Activated gamma-delta T cell (primary cell): ENCODE measurements at places on chromosomes 1 and 21.

DNA sequence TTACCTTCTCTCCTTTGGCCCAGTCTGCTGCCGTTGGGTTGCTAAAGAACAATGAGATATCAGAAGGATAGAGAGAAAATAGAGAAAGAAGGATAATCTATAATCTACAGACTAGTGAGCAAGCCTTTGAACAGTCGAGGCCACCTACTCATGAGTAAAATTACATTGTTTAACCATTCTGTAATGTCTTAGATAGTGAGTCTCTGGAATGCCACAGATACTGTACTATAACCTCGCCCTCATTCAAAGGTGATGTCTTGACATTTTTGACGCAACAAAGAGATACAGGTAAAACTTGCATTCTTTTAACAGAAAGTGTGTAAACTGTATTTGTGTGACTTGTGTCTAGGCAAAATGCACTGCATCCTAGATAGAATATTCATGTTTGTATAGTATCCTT is 77.9 kb downstream of the LAMC1 start:
- no peak for DNase-seq

- no peak for DNase-seq
Observed at GRCh38 chr21:35291973-35292627, 243.0 kb upstream of the RUNX1 start.

GRCh38 chr21:33968080-33968994 is 52.7 kb upstream of the ATP5PO start:
- DNase-seq: no peak

- DNase-seq: no peak
Observed at GRCh38 chr1:207847116-207847515, 63.8 kb downstream of the CD34 start.
